ENCODE measurements at places on chromosomes 6 and 20.

- peak; percentile 23 for DNase-seq
These were observed 9.7 kb downstream of the LINC00237 start for GRCh38 chr20:21096321-21097043.

DNA sequence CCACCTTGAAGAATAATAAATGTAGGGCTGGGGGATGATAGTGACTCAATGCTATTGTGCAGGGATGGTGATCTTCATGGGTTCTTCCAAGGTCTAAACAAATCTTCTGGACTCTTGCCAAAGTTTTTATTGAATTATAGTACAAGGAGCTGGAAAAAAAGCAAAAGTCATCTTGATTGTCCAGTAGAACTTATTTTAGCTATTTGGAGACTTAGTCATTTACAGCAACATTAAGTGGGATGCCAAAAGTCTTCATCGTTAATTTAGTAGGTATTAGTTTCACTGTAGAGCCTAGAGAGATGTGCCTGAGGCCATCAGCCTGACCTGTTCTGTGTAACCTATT lies 212.9 kb upstream of the TBX18 start:
- no peak for DNase-seq

DNA sequence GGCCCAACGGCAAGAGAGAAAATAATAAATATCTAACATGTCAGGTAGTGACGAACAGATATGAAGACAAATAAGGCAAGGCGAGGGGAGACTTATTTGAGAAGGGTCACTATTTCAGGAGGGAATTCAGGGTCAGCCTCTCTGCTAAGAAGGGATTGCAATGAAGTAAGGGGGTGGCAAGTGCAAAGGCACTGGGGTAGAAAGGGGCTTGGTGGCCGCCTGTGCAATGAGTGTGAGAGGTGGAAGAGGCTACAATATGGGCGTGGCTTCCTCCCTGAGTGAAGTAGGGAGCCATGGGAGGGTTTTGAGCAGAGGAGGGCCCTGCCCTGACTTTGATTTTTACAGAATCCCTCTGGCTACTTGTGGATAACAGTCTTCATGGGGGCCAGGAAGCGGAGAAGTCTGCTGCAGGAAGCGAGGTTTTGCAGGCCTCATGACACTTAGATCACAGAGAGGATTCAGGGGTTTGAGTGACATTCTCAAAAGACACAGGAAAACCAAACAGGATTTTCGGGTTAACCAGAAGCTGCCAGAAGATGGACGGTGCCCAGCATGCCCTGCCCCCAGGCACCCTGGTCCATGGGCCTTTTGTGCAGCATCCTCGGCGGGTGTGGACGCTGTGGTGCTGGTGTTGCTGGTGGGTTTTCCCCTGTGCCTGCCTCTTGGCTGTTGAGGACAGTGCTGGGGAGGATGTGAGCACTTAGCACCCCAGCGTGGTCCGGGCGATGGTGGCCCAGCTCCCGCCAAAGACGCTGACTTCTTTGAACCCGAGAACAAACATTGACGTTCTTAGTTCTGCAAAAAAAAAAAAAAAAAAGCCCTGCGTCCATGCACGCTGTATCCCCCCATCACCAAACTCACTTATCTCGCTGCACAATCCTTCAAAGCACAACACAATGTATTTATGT lies 124.2 kb upstream of the PTPN1 start:
- peak; percentile 49 for DNase-seq

- no peak for DNase-seq
These were observed 49.6 kb upstream of the HLA-A start for GRCh38 chr6:29892696-29893095.

- DNase-seq = peak; percentile 91
These were observed 5.1 kb downstream of the DEF6 start for GRCh38 chr6:35302604-35303241.

Data from CD4-positive, alpha-beta T cell treated with Interleukin-2 at 100 ng/mL for 4 hours (primary cell).